ENCODE measurements at places on chromosomes 5 and 9.

GRCh38 chr5:36177715-36178523 is 26.0 kb downstream of the SKP2 start:
- peak; percentile 12 for DNase-seq

- peak; percentile 35 for DNase-seq
Measured at GRCh38 chr5:102666164-102666946, 88.8 kb upstream of the PAM start.

GRCh38 chr5:135190416-135191083 is 156.5 kb upstream of the PITX1 start:
- DNase-seq = no peak

DNA sequence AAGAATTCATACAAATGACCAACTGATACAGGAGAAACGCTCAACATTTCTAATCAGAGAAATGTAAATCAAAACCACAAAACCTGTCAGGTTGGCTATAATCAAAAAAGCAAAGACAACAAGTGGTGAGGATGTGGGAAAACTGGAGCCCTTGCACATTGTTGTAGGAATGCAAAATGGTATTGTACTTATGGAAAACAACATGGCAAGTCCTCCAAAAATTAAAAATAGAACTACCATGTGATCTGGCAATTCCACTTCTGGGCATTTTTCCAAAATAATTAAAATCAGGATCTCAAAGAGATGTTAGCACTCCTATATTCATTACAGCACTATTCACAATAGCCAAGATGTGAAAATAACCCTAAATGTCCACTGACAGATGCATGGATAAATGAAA is 76.1 kb downstream of the FNIP1 start:
- no peak for DNase-seq

- DNase-seq = peak; percentile 35
Measured at GRCh38 chr5:91443023-91443422, 59.9 kb upstream of the ARRDC3 start.

DNA sequence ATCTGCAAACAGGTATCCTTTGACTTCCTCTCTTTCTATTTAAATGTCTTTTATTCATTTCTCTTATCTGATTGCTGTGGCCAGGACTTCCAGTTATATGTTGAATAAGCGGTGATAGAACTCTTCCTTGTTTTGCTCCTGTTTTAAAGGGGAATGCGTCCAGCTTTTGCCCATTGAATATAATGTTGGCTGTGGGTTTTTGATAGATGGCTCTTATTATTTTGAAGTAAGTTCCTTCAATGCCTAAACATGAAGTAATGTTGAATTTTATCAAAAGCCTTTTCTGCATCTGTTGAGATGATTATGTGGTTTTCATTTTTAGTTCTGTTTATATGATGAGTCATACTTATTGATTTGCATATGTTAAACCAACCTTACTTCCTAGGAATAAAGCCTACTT is 300.5 kb upstream of the CTNND2 start:
- no peak for DNase-seq

GRCh38 chr9:38686933-38687332 is 33.0 kb downstream of the FAM240B start:
- no peak for DNase-seq

- DNase-seq = no peak
Measured at GRCh38 chr5:82821846-82822633, 255.2 kb downstream of the TMEM167A start.

GRCh38 chr9:135788576-135789300 is 86.8 kb downstream of the KCNT1 start:
- DNase-seq = no peak

GRCh38 chr5:40266952-40267351 is 412.8 kb upstream of the PTGER4 start:
- DNase-seq = no peak

DNA sequence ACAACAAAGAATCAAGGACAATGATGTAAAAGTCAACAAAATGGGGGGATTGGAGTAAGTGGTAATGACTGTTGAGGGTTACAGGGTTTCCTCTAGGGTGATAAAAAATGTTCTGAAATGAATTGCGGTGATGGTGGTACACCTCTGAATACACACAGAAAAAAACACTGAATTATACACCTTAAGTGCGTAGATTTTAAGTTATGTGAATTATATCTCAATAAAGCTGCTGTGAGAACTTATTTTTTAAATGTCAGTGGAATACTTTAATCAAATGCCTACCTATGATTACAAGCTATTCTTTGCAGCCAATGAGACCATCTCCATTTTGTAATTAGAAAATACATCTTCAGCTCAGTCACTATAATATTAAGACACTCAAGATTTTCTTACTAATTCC is 53.5 kb downstream of the ZNF608 start:
- DNase-seq = no peak

- no peak for DNase-seq
Measured at GRCh38 chr9:33109850-33110595, 33.5 kb upstream of the SMU1 start.

DNA sequence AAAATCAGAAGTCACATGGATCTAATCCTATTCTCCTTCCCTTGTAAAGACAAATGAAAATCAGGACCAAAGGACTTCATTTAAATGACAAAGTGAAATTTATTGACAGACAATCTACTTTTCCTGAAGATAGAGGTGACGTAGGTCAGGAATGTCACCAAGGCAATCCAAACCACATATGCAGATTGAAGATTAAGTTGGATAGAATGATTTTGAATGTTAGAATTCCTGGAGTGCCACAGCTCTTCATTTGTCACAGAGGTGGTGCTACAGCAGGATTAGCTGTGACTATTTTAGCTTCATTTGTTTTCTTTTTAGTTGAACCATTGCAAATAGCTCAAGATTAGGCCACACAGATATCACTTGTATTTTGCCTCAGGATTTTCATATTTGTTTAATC is 736.0 kb upstream of the ARRDC3 start:
- DNase-seq = no peak

GRCh38 chr5:174490728-174491127 is 233.7 kb upstream of the MSX2 start:
- no peak for DNase-seq

- no peak for DNase-seq
Measured at GRCh38 chr5:68067291-68067690, 148.3 kb upstream of the PIK3R1 start.

GRCh38 chr5:21574438-21574837 is 1278.7 kb downstream of the CDH12 start:
- no peak for DNase-seq

GRCh38 chr5:136212252-136212721 is 19.3 kb upstream of the SMIM32 start:
- DNase-seq = peak; percentile 73

DNA sequence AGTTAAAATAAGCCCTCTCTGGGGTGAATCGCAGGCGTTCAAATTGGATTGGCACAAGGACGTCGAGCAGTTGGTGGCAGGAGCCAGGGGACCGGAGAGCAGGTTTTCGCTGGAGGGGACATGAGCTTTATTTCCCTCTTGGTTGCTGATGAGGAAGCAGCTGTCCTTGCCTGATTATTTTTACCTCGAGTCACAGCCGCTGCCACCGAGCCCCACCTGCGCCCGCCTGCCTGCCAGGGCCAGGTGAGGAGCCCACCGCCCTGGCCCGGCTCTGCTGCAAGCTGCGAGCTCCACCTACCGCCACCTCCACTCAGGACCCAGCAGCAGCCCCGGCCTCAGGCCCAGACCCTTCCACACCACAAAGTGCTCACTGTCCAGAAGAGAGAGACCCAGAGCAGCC is 9.0 kb upstream of the ADGRD2 start:
- no peak for DNase-seq

DNA sequence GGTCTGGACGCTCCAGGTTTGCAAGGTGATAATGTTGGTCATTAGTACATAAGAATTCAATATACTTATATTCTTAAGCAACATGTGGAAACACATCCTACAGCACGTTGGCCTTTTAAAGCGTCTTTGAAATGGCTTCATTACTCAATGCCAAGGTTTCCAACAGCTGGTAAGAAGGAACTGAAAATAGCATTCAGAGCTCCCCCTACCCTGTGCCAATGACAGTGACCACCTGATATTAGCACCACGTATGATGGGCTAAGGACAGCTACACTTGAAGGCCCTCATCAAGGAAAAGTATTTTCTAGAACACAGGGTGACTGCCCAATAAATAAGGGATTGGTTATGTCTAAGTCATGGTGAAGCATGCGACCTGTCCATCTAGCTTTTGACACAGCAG is 9.9 kb downstream of the ZNF622 start:
- no peak for DNase-seq

Data from AG08396 (cell line).